ENCODE measurements at places on chromosomes 7 and 10.

DNA sequence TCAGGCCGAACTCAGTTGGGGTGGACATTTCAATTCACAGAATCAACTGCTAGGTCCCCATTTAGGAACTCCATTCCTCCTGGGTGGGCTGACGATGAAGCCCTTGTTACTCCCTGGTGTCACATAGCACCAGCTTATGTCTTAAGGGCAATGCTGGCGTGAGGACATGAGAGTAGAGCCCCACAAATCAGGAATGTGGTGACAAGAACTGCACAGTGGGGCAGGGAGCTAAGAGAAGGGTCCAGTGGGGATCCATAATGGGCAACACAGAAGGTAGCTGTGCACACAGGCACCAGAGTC lies 57.0 kb downstream of the LYZL1 start:
- no peak for DNase-seq

- DNase-seq: peak; percentile 54
Measured at GRCh38 chr7:2958416-2959102, 85.1 kb downstream of the CARD11 start.

GRCh38 chr7:3416453-3416852 lies 115.4 kb downstream of the SDK1 start:
- no peak for DNase-seq

GRCh38 chr10:65306201-65306600 lies 1619.6 kb upstream of the LRRTM3 start:
- DNase-seq: no peak

DNA sequence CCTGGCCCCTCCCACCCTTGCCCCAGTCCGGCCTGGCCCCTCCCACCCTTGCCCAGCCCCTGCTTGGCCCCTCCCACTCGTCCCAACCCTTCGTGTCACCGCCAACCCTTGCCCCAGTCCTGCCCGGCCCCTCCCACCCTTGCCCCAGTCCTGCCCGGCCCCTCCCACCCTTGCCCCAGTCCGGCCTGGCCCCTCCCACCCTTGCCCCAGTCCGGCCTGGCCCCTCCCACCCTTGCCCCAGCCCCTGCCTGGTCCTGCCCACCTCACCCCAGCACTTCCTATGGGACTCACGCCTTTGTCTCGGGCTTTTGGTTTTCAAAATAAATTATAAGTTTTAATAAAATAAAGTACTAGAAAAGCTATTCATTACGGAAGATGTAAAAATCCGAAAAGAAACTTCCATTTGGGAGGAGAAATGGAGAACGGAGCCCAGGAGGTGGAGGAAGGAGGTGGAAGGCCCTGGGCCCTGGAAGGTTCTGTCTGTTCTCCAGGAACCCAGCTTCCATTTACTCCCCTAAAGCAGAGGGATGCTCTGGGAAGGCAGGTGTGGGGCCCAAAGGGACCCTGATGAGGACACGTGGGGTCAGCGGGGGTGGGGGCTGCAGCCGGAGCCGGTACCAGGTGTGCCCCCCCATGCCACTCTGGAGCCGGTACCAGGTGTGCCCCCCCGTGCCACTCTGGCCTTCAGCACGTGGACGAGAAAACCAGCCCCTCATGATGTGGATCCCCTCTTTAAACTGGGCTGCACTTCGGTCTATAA lies 52.2 kb downstream of the PWWP2B start:
- DNase-seq: no peak

DNA sequence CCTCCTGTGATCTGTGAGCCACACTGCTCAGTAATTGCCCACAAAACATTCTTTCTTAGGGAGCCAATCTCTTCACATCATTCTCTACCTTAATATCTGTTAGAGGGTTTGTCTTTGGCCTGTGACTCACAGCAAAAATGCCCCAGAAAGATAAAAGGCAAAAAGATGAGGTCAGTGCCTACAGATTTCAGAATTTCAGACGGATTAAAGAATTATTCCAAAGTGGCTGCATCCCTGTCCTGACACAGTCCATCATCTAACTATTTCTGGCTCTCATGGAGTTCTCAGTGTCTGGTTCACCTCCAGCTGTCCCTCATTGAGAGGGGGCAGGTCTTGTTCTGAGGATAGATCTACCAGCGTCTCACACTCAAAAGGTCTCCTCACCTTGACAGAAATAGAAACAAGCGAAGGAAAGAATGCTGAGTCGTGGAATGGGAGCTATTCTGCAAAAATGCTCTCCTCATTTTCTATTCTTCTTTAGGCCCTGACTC lies 138.5 kb upstream of the AOAH start:
- no peak for DNase-seq

GRCh38 chr10:35517431-35518181 lies 87.5 kb upstream of the GJD4 start:
- no peak for DNase-seq

DNA sequence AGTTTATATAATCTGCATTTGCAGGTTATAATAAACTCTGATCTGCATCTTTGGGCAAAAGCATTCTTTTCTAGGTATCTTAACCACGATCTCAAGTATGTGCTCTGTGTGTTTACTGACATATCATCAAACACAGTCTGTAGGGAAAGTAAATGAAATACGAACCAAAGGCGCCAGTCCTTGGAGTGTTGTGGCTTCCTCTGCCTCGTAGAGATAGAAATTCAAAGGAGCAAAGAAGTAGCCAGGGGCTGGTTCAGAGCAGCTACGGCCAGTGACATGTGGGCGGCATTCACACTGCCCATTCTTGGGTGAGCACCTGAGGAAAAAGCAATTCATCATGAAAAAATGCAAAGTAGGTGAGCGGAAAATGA lies 38.7 kb downstream of the LAMB4 start:
- no peak for DNase-seq

DNA sequence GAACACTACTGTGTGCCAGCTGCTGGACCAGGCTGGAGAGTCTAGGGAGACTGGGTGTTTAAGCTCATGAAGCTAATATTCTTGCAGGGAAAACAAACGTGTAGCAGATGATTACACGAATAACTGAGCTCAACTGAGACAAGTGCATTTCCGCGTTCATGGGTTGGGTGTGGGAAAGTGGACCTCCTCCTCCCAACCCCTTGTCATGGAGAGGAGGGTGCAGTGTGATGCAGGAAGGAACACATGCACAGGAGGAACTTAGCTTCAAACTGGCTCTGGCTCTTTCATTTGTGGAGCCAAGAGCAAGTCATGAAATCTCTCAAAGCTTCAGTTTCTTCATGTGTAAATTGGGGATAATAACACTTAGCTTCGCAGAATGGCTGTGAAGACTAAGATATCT lies 204.3 kb downstream of the ARHGAP12 start:
- DNase-seq: peak; percentile 35

- no peak for DNase-seq
Measured at GRCh38 chr7:102320601-102321350, 34.1 kb downstream of the SH2B2 start.

- no peak for DNase-seq
Measured at GRCh38 chr10:15379078-15379477, 8.0 kb upstream of the FAM171A1 start.

GRCh38 chr10:72425133-72425532 lies 70.4 kb upstream of the DNAJB12 start:
- no peak for DNase-seq

- DNase-seq: no peak
Measured at GRCh38 chr10:48655411-48656240, 29.0 kb upstream of the WDFY4 start.

DNA sequence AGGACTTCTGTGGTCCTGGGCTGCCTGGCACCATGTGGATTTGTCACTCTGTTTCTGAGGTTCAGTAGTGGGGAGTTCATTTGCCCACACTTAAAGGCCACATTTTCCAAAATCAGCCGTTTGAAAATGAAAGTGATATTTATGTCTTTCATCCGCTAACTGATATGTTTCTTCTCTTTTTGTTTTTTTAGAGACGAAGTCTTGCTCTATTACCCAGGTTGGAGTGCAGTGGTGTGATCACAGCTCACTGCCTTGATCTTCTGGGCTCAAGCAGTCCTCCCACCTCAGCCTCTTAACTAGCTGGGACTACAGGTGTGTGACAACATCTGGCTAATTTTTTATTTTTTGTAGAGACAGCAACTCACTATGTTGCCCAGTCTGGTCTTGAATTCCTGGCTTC lies 58.6 kb downstream of the EBLN1 start:
- no peak for DNase-seq

DNA sequence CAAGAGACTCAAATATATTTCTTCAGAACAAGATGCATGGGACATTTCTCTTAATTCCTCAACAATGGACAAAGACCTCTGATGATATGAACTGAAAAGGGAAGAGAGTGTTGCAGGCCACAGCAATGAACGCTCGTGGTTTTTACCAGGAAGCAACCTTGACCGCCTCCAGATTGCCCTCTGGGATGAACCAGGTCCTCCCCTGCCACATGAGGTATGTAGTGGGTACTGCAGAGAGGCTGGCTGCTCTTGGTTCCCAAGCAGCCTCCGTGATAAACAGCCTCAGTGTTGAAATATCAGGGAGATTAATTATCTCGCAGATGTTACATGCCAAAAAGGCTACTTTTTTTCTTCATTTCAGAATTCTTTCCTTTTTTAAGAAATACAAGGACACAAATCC lies 338.8 kb downstream of the ELMO1 start:
- no peak for DNase-seq

- no peak for DNase-seq
Measured at GRCh38 chr10:12691596-12691995, 309.9 kb downstream of the CCDC3 start.

GRCh38 chr10:10865303-10865702 lies 152.4 kb upstream of the CELF2 start:
- no peak for DNase-seq

GRCh38 chr10:99630433-99630832 lies 10.2 kb upstream of the SLC25A28 start:
- no peak for DNase-seq

DNA sequence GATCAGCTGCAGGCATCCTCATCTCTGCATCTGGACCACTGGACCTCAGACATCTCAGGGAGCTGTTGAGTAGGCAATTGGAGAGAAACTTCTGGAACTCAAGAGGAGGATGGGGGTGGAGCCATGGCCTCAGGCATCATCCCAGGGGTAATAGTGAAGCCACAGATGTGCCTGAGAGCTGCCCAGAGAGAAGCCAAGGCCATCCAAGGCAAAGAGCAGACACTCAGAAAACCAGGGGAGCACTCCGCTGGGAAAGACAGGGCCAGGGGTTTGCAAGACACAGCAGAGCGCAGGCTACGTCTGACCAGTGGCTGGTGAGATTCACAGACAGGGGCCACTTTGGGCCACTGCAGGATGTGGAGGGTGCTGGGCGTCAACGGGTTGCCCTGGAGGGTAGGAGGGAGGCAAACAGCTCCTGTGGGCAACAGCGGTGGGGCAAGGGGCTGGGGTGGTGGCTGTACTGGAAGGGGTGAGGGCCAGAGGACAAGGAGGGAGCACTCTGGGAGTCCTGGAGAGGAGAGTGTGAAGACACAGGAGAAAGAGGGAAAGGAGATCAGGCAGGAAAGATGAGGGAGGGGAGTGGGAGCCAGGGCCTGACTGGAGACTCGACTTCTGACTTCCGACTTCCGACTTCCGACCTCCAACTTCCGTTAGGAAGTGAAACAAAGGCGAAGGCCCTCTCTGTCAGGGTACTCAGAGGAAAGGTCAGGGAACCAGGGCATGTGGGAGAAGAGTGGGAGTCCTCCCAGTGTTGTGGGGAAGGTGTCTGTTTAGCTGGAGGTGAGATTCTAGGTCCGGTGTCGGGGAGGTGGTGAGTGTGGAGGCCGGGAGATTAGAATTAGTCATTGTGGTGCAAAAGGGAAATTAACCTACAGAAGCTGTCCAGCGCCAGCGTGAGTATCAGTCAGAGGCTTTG lies 69.7 kb upstream of the ANTXRL start:
- no peak for DNase-seq

DNA sequence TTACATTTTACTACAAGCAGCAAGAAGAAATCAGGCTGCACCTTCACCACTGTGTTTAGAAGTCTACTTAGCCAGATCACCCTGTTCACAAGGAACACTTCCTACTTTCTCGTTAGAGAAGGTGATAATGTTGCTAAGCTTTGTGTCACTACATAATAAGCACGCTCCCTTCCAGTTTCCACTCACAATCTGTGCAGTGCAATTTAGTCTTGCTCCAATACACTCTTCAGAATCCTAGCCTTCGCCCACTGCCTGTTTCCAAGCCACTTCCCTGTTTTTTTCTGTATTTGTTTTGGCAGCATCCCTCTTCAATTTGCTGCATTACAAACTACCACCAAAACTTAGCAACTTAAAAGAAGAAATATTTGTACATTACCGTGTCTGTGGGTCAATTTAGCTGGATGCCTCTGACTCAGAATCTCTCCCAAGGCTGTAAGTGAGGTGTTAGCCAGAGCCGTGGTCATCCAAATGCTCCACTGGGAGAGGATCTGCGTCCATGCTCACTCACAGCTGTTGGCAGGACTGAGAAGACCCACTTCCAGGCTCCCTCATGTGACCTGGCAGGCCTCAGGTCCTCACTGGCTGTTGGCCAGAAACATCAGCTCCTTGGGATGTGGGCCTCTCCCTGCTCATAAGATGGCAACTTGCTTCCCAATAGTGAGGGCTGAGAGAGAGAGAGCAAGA lies 110.4 kb downstream of the PON1 start:
- no peak for DNase-seq

DNA sequence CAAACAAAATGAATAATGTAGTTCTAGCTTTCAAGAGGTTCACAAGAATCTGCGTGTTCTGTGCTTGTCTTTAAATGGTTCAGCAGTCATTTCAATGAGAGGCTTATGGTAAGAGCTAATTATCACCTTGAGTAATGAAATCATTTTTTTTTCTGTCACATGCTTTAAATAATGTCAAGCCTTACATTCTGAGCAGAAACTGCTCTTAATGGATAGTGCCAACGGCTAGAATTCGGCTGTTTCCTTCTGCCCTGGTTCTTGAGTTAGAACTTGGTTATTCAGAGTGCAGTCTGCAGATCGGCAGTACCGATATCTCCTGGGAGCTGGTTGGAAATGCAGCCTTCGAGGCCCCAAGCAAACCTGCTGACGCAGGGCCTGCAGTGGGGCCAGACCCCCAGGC lies 316.2 kb downstream of the CAMK1D start:
- no peak for DNase-seq

- no peak for DNase-seq
Measured at GRCh38 chr7:30117896-30118295, 16.9 kb upstream of the MTURN start.

- DNase-seq: no peak
Measured at GRCh38 chr10:77685432-77685831, 47.8 kb upstream of the KCNMA1 start.

GRCh38 chr7:158763454-158764033 lies 58.9 kb upstream of the NCAPG2 start:
- DNase-seq: no peak

GRCh38 chr7:16356301-16356958 lies 64.9 kb downstream of the CRPPA start:
- DNase-seq: no peak

- DNase-seq: no peak
Measured at GRCh38 chr10:17624996-17625395, 7.8 kb upstream of the HACD1 start.

DNA sequence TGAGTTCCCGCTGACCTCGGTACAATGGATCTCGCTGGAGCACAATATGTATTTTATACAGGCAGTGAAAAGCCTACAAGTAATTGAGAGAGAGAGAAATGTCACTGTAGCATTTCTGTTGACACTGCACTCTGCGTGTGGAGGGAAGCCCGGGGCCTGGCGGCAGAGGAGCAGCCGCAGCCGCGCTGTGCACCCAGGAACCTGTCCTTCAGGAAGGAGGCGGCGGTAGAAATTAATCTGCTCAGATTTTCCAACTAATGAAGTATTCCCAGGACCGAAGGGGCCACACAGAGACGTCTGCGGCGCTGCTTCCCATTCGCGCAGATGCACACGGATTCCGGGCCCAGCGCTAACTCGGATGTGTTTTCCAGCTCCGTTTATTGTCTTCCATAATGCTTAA lies 170.1 kb downstream of the EBF3 start:
- no peak for DNase-seq

- no peak for DNase-seq
Measured at GRCh38 chr7:115230882-115231571, 309.1 kb downstream of the MDFIC start.

GRCh38 chr7:48681006-48681405 lies 243.3 kb upstream of the CDC14C start:
- DNase-seq: no peak

Measured in activated CD8-positive, alpha-beta memory T cell treated with anti-CD3 and anti-CD28 coated beads for 24 hours (primary cell).